ENCODE measurements at places on chromosomes 7 and 10. TPM values are rescaled to one million over a fixed set of nuclear protein-coding genes. Genes with fewer than 3 reads are reported as not detected.

Gene C10orf105
- not detected for total RNA-seq

- no peak for DNase-seq
Measured at GRCh38 chr7:98944386-98944785, 66.1 kb downstream of the TRRAP start.

GRCh38 chr10:130202984-130203621, 66.9 kb downstream of the GLRX3 start:
- DNase-seq: no peak

DNA sequence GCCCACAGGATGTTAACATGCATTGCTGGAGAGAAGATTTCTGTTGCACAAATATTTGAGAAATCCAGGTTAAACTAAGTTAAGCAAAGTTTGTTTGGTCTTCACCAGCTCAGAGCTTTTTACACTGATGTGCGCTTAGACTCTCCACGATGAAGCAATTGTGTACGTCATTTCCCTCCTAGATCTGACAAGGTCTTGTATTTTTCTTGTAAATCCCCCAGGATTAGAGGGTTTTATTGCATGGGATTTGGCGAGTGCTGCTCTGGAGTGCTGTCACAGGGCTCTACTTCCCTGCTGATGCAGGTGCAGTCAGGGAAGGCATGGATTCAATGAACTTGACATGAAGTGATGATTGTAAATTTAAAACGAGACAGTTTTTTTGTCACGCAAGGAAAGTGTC, 173.3 kb downstream of the PDE1C start:
- DNase-seq: no peak

- no peak for DNase-seq
Measured at GRCh38 chr10:67839951-67840350, 2.0 kb upstream of the DNAJC12 start.

Gene TDRD1
- total RNA-seq: not detected

- DNase-seq: no peak
Measured at GRCh38 chr10:124820121-124820520, 18.5 kb downstream of the ABRAXAS2 start.
